ENCODE measurements at places on chromosomes 12 and 14. TPM values are rescaled to one million over a fixed set of nuclear protein-coding genes. Genes with fewer than 3 reads are reported as not detected.
A peak's percentile ranks its signal among the peaks of the same experiment; 100 is the strongest.

- DNase-seq: no peak
Measured at GRCh38 chr12:6205761-6206160, 5.6 kb downstream of the CD9 start.

- DNase-seq: no peak
Measured at GRCh38 chr14:83467811-83468210, 1934.2 kb upstream of the SEL1L start.

DNA sequence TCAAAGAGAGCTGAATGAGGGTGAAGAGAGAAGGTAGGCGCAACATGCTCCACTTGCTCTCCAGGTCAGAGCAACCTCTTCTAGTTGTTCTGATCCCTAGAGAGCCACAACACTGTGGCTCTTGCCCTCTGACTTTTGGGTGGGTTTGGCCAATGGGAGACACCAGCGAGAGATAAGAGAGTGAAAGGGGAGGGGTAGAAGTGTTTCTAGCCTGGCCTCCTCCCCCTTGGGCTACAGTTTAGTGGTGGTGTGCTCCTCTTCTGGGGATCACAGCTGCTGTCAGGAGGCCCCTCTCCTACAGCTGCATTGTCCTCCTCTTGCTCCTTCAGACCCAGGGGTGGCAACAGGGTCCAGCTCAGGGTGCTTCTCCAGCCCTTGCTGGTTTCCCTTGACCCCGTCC, 454.8 kb downstream of the FUT8 start:
- no peak for DNase-seq

KRT73 gene
- total RNA-seq: not detected

LAG3 gene
- total RNA-seq: 320 TPM

GRCh38 chr14:73751157-73751691, 37.0 kb upstream of the PNMA1 start:
- peak; percentile 73 for DNase-seq

GRCh38 chr12:106978035-106978800, 8.7 kb downstream of the MTERF2 start:
- no peak for DNase-seq

GPR33 gene
- total RNA-seq: not detected

GRCh38 chr12:26287671-26288381, 92.5 kb downstream of the SSPN start:
- DNase-seq: no peak

DNA sequence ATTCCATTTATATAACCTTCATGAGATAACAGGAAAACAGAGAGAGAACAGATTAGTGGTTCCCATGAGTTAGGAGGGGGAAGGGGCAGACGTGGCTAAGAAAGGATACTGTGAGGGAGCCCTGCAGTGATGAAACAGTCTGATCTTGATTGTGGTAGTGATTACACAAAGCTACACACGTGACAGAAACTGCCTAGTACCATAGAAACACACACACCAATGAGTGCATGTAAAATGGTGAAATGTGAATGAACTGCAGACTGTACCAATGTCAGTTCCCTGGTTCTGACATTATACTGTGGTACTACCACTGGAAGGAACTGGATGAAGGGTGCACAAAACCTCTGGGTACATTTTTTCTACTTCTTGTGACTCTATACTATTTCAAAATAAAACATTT, 36.9 kb downstream of the NRDE2 start:
- peak; percentile 15 for DNase-seq

- DNase-seq: no peak
Measured at GRCh38 chr14:54374117-54374884, 22.5 kb upstream of the CDKN3 start.

DNA sequence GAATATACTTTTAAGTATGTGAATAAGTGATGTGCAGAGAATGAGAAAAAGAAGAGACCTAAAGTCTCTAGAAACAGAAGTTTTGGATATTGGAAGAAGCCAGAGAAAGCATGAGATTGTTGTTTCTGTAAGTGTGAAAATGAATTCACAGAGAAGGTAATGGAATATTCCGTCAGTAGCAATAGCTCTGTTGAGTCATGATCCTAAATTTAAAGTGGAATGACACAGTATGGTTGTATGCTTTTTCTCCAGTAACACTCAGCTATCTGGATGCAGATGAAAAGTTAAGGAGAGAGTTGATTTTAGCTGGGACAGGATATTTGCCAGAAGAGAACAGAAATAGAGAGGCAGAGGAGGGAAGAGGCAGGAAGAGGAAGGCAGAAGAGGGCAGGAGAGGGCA, 1166.3 kb downstream of the GALC start:
- no peak for DNase-seq

CLIP1 gene
- 56.2 TPM for total RNA-seq

DNA sequence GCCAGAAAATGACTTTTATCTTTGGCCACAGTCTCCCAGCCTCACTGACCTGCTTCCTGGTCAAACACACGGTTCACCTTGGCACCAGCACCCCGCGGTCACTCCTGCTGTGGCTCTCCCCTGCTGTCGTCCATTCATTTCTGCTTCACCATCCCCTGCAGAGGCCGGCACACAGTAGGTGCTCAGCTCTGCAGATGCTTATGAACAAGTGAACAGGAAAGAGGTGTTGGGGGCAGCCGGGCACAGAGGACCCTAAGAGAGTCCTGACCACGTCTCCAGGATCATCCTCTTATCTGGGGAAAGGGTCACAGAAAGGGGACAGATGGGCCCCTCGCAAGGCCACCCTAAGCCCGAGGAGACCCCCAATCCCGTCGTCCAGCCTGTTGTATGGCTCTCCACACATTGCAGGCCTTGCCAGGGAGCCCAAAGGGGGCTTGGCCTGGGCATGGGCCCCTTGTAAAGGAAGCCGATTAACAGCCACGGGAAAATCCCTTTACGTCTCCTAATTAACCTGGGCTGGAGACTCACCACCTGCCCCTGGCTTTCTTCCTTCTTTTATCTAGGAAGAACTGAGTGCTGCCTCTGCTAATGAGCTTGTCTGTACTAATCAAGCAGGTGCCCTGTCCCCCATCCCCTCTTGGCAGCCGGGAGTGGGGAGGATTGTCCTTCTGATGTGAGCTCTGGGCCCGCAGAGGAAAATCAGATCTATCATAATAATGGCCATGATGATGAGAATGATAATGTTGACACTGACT, 119.2 kb downstream of the AACS start:
- DNase-seq: no peak

DNA sequence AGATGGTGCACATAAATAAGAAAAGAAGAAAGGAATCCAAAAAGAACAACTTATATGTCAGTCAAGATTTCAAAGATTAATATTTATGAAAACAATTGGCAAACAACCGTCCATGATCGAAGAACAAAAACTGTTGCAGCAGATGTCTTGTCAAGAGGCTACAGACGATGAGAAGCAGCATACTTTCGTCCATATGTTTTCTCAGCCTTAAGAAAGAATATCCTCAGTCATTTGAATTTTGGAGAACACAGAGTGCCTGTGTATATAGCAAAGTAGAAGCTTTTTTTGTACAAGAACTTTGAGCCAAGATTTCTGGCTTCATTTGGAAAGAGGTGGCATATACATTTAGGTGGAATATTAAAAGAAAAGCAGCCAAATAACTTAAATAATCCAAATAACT, 297.2 kb downstream of the ITPR2 start:
- no peak for DNase-seq

DNA sequence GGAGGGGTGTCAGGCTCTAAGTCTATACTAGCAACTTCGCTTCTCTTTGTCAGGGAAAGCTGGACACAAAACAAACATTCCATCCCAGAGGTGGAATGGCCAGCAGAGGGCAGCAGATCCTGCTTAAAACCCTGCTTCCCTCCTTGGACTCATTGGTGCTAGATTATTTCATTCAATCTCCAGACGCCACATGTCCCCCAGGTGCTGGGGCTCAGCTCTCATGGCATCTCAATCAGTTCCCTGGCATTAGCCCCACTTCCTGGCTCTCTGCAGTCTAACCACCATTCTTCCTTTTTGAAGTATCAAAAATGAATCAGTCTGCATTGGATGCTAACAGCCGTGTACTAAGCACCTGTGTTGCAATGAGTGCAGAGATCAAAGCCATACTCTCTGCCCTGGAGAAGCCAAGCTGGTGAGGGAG, 8.1 kb upstream of the PPP1R1A start:
- DNase-seq: peak; percentile 63

GPR84 gene
- total RNA-seq: 0.32 TPM

OR4E2 gene
- not detected for total RNA-seq

DNA sequence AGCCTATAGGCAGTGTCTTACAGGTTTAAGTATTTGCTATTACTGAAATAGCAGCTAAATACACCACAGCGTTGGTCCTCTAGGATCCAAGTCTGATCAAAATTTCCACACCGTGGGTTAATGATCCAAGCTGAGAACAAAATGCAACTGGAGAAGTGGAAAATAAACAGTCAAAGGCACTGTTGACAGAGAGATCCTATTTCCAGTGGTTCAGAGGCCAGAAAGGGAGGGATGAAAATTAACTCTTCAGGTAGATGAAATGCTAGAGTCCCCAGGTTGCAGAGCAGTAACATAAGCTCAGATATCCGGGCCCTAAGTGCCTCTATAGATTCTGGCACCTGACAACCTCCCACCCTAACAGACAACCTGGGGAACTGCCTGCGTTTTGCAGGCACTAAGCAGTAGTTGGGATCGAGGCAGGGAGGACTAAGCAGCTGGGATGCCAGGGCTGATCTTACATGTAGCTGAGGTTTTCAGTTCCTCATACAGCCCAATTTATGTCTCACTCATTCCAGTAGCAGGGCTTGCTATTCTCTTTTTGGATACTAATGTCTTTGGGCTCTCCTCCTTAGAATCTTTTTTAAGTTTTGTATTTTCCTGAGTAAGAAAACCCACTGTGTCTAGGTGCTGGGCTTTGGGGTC, 42.7 kb upstream of the CRACR2A start:
- DNase-seq: no peak

DNA sequence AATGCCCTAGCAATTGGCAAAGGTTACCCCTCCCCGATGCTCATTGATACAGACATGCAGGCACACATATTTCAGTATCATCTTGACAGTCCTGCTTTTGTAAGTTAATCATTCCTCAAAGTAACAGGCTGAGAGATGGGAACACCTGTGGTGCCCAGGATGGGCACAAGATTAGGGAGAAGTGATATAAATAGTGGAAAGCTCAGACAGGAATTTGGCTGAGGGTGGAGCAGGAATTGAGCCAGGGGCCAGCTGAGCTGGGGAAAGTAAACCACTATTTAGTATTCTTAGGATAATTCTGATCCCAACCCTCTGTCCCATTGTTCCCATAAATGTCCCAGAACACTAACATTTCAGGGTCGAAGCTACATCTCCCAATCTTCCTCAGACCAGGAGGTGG, 38.3 kb downstream of the DAO start:
- no peak for DNase-seq

TPI1 gene
- total RNA-seq: 1,277 TPM

EIF5 gene
- 255 TPM for total RNA-seq

BDKRB1 gene
- total RNA-seq: not detected

DNA sequence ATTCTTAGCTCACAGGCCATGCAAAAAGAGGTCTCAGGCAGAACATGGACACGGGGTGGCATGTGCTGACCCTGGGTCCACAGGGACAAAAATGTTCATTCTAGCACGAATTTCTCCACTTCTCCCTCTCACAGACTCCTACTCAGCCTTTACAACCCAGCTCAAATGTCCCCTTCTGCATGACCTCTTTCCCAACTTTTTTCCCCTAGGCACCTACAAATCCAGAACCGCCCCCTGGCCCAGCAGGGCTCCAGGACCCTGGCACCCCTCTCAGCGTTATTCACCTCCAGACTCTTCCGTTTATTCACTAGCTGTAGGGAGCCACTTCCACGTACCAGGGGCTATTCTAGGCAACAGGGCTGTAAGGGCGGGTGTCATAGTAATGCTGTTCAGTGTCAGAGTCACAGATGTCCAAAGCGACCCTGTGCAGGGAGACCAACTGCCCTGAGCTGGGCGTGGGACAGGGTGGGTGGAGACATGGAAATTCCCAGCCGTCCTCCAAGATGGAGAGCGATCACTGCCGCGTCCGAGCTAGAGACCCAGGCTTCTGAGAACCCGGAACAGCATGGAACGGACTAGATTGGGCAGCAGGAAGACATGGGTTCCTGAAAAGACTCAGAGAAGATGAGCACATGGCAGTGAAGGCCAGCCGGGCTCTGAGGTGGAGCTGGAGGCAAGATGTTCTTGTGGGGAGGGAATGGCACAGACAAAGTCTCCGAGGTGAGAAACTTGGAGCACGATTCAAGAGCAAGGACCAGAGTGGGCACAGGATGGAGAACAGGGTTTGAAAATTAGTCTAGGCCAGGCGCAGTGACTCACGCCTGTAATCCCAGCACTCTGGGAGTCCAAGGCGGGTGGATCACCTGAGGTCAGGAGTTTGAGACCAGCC, 274.9 kb upstream of the RTL1 start:
- DNase-seq: peak; percentile 19

GRCh38 chr12:75707983-75708382, 196.6 kb upstream of the KRR1 start:
- DNase-seq: no peak

GRCh38 chr12:6224550-6224949, 24.4 kb downstream of the CD9 start:
- DNase-seq: no peak

GRCh38 chr12:89492883-89493282, 31.7 kb downstream of the GALNT4 start:
- no peak for DNase-seq

DNA sequence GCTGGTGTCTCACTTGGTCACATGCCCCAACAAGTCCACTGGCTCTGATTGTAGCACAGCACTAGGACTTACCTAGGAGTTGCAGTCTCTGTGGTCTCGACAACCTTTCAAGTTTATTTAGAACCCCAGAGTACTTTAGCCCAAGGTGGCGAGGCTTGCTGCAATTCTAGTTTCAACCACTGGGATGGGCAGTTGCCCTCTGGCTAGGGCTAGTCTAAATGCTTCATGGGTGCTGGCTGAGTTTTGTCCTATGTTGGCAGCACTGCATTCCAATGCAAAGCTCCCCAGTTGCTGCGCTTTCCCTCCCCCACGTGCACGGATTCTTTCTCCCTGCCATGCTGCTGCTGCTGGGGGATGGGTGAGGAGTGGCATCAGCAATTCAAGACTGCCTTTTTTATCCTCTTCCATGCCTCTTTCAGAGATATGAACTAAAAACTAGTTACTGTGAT, 207.9 kb downstream of the SYNE2 start:
- no peak for DNase-seq

BMP4 gene
- total RNA-seq: 0.47 TPM
